ENCODE measurements at places on chromosomes 4 and X. TPM values are rescaled to one million over a fixed set of nuclear protein-coding genes. Genes with fewer than 3 reads are reported as not detected.

- no peak for DNase-seq
Measured at GRCh38 chr4:144501231-144501780, 144.7 kb upstream of the HHIP start.

GRCh38 chrX:3527811-3528210, 181.4 kb upstream of the MXRA5 start:
- no peak for DNase-seq

DNA sequence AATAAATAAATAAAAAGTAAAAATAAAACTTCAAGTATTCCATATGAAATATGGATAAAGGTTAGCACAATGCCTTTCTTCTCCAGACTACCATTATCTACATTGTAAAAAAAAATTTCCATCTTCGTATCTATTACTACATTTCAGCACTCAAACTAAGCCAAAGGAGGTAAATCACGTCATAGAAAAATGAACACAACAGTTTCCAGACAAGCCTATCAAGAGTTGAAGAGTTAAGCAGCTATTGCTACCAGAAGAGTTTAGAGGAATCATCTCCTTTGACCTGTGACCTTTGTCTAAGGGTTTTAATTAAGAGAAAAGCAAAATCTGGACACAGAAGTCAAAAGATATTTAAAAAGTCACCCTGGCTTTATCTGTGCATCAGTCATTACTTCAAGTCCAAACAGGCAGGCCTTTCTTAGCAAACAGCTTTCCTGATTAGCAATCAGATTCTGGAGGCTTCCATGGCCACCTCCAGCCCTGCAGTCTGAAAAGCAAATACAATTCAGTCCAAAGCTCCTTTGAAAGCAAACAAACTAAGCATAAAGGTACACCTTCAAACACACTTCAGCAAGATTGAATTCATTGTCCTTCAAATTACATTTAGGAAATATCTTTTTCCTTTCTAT, 82.2 kb downstream of the APBB2 start:
- no peak for DNase-seq

DNA sequence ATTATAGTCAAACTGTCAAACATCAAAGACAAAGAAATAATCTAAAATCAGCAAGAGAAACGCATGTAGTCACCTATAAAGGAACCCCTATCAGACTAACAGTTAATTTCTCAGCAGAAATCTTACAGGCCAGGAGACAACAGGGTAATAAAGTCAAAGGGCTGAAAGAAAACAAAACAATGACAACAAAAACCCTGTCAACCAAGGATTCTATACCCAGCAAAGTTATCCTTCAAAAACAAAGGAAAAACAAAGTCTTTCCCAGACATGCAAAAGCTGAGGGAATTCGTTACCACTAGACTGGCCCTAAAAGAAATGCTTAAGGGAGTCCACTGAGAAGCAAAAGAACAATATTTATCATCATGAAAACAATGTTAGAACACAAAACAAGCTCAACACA, 22.1 kb downstream of the TMEM154 start:
- no peak for DNase-seq

DNA sequence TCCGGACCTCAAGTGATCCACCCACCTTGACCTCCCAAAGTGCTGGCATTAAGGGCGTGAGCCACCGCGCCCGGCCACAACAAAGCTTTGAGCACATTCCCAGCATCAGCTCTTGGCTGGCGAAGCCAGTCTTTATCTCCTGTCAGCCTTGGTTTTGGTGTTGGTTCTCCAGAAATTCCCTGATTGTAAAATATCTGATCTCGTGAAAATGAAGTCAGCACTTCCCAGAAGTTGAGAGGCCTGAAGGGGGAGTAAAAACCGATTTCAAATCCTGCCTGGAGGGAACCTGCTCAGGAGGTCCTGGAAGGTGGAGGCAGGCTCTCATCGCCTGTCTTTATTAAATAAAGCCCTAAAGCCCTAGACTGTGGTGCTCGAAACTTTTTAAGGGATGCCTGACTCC, 33.6 kb downstream of the PTTG2 start:
- DNase-seq: no peak

GRCh38 chr4:104763554-104764222, 269.0 kb upstream of the CXXC4 start:
- no peak for DNase-seq

DNA sequence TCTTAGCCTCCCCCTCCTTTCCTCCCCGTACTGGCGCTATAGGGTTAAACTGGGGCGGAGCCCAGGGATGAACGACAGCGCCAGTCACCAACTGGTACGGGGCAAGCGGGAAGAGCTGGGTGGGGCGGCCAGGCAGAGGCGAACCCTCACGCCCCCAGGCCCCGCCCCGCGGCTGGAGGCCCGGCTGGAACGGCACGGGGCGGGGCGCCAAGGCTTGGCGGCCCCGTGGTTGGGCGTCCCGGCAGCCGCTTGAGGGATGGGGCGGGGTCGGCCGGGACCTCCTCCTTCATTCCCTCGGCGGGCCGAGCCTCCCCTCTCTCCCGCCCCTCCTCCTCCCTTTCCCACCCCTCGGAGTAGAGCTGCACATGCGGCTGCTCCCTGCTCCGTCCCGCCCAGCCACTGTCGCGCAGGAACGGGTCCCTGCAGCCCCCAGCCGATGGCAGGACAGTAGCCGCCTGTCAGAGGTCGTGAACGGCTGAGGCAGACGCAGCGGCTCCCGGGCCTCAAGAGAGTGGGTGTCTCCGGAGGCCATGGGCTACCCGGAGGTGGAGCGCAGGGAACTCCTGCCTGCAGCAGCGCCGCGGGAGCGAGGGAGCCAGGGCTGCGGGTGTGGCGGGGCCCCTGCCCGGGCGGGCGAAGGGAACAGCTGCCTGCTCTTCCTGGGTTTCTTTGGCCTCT, at the start of gene EDA:
Gene EDA, plus strand, starts transcription at position 335 of the 678 bp plus-strand sequence.
- DNase-seq: no peak

- no peak for DNase-seq
Measured at GRCh38 chr4:173526027-173526482, 4.0 kb downstream of the HAND2 start.

GRCh38 chrX:15298201-15298600, 17.2 kb downstream of the ASB11 start:
- no peak for DNase-seq

NR0B1 gene
- 0.12 TPM for polyA plus RNA-seq

RGN gene
- 2.1 TPM for polyA plus RNA-seq

S100G gene
- polyA plus RNA-seq: not detected

NFKB1 gene
- 24.1 TPM for polyA plus RNA-seq

All from AG04450 (cell line).